ENCODE measurements at places on chromosomes 6 and 20.

DNA sequence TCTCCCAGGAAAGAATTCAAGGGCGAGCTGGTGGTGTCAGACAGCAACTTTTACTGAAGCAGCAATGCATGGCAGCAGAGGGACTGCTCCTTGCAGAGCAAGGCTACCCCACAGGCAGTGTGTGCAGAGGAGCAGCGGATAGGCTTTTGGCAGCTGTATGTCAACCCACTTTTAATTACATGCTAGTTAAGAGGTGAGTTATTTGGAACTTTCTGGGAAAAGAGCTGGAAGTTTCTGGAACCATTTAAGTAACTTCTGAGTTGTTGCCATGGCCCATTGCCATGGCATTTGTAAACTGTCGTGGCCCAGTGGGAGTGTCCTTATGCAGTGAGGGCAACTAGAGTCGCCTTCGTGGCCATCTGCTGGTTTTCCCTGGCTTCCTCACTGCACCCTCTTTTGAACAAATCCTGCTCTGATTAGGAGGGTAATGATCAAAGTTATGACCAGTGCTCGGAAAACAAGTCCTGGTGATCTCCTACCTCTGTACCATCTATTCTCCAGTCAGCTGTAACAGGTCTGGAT, 34.0 kb downstream of the BPIFB4 start:
- no peak for DNase-seq

DNA sequence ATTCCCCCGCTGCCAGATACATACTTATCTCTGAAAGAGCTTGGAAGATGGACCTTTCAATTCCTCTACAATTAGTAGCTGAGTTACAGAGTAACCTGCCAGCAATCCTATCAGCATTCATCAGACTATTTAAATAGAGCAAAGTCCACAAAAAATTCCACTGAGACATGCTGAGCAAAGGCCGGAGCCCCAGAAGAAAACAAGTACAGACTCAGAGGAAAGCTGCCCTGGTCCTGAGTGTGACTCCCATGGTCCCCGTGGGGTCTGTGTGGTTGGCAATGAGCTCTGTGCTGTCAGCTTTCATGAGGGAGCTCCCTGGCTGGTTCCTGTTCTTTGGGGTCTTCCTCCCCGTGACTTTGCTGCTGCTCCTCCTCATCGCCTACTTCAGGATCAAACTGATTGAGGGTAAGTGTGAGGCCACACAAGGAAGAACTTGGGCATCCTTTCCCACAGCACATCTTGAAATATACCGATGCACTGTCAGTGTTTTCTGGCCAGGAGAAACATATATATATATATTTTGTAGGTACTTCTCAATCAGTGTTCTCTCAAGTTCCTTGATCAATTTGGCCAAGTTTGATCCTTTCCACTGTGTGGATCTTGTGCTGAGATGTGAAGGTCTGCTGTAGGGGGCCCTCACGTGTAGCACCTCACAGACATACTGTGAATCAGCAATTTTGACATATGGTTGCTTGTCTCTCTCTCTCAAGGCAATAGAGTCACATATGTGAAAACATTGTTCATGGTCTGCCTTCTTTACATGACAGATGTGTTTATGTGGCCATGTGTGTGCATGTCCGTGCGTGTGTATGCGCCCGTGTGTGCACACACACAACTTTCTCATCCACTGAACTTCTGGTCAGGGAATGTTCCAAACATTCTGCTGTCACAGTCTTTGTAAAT, at the start of gene SMLR1:
TSS of gene SMLR1 (plus strand) at position 160 of the 903 bp plus-strand sequence. CDS start at position 168, 8 bp downstream.
- DNase-seq = no peak

- DNase-seq = no peak
These were observed 43.5 kb upstream of the FRMD1 start for GRCh38 chr6:168122521-168122920.

DNA sequence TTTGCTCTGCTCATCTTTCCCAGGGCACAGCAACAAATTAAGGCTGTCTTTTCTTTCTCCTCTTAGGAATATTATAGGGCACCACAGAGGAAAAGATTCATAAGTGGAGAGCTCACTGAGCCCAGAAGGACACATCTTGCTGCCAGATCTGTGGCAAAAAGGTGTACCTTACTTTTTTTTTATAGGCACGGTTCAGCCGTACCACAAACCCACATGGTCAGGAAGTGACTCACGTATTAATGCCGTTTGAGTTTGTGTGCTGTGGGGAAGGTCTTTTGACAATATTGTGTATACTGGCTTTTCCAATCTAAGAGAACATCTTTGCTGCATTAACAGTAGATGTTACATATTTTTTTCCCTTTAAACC, 28.4 kb downstream of the PAQR8 start:
- DNase-seq = peak; percentile 56

GRCh38 chr6:157675831-157676230, 147.2 kb upstream of the SNX9 start:
- DNase-seq = no peak

DNA sequence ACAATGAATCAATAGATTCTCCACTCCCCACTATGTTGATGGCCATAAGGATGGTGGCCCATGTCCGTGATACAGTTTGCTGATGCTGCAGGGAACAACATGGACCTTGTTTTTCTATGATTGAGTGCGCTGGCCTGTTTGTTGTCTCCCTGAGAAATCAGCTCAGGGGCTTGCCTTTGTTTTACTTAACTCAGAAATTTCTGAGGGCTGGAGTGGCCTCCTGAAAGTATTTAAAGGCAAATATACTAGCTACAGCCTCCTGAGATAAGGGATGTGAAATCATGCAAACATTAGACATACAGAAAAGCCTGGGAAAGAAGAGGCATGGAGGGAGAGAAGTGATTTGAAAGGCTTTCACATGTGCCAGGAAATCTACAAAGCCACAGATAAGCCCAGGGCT, 170.3 kb upstream of the FLRT3 start:
- DNase-seq = no peak

DNA sequence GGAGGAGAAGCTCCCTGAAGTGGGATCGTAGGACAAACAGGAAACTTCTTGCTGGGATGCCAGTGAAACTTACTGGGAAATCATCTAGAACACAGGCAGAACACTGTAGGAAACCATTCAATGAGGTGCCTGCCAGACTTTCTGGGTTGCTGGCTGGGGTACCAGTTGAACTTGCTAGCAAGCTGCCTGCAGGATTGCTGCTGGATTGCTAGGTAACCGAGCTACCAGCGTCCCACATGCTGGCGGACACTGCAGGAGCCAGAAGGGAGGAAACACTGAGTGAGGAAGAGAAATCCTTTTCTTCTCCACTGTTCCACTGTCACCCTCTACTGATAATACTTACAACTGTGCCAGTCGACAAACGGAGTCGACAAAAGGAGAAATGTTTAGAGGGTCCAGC, 91.3 kb upstream of the SLC35B3 start:
- no peak for DNase-seq

GRCh38 chr20:45308117-45308778, at the start of gene MATN4:
Gene MATN4, minus strand, starts transcription at chr20:45308299. Its CDS starts 2,717 bp downstream, at chr20:45305582.
- no peak for DNase-seq

GRCh38 chr6:116084284-116084683, 16.4 kb upstream of the NT5DC1 start:
- DNase-seq = no peak

DNA sequence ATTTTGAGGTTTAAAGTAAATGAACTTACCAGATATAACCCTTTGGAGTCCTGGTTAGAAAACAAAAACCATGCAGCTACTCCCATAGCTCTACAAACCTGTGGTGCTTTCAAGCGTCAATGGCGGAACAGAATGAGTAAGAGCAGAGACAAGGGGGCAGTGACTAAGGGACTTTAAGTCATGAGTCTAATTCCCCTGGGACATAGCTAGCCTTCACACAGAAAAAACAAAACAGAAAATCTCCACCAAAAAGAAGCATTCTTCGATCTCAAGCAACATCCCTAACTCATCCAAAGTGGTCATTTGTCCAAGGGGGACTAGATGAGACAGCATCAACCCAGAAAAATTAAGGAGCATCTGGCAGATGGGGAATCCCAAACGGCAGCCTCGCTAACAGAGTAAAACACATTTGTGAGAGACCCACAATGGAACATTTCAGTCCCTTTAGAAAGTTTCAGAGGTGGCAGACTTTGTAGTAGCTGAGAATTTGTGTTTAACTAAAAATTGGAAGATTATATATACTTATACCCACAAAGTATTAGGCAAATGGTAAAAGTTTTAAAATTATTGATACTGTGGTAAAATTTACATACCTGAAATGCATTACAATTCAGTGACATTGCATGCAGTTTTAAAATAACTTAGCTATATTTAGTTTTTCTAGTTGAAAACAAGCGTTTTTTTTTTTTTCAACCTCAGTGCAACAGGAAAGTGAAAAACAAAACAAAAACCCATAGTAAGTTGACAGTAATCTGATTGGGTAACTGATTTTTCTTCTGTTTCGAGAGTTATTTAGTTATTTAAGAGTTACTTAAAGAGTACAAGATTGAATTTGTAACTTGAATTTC, 67.5 kb downstream of the KCNQ5 start:
- DNase-seq = no peak

- no peak for DNase-seq
These were observed 264.6 kb downstream of the QKI start for GRCh38 chr6:163679012-163679660.

GRCh38 chr6:40505191-40505810, 81.9 kb downstream of the LRFN2 start:
- no peak for DNase-seq

GRCh38 chr6:147204060-147204785, at the start of gene STXBP5:
Gene STXBP5, plus strand, starts transcription at chr6:147204417. Its CDS starts 116 bp downstream, at chr6:147204533.
- DNase-seq = peak; percentile 4

DNA sequence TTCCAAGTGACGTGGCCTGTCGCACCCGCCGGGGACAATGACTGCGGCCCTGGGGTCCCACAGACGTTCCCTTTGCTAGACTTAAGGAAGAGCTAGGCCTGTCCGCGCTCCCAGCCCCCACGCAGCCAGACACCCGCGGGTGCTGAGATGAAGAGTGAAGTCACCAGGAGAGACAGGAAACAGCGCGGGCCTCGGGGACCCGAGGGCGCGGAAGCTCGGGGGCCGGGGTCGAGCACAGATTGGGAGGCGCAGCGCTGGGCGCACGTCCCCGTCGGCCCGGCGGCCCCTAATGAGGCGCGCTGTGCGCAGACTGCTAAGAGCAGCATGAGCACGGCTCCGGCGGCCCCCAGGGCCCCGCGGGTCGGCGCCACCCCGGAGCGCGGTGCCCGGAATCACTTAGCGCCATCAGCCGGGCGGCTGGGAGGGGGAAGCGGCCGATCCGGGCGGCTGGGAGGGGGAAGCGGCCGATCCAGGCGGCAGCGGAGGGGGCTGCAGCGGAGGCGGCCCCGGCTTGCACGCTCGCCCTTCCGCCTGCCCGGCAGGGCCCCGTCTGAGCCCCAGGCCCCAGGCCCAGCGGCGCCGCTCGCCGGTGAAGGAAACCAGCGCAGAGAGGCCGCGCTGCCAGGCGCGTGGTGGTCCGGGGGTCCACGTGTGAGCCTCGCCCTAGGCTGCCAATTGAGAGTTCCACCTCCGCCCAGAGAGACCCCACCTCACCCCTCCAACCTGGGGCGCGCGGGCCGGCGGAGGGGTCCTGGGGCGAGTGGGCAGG, 8.3 kb upstream of the AVP start:
- peak; percentile 50 for DNase-seq

DNA sequence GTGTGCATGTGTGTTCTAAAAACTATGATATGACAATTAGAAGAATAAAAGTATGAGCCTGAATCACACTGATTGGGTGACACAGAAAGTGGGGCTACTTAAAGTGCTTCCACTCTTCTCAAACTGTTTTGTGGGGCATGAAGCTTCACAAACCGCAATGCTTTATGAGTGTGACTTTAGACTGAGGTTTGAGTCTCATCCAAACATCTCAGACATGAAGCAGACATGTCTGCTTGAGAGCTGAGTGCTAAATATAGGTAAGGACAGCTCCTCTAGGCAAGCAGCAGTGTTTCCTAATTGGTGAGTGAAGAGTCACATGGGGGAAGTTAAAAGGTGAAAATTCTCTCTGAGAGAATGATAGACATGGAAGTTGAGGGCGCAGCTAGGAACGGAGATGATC, 726.9 kb upstream of the CITED2 start:
- DNase-seq = no peak

- no peak for DNase-seq
These were observed 32.3 kb downstream of the TULP4 start for GRCh38 chr6:158344534-158344933.

DNA sequence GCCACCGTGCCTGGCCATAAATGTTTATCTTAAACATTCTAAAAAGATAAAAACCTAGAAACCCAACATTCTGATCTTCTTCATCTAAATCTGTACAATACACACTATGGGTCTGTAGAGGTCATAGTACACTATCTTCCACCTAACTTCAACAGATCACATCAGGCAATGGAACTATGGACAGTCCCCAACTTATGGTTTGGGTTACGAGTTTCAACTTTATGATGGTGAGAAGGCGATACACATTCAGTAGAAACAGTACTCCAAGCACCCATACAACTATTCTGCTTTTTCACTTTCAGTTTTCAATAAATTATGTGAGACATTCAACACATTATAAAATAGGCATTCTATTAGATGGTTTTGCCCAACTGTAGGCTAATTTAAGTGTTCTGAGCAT, 23.1 kb downstream of the FKBP5 start:
- DNase-seq = no peak

GRCh38 chr6:110233770-110234374, 53.6 kb downstream of the CDC40 start:
- no peak for DNase-seq

Data from stimulated activated CD4-positive, alpha-beta T cell treated with anti-CD3 and anti-CD28 coated beads, Interleukin-4, amount 100 ng/mL, for 4 hours (primary cell).